ENCODE measurements at places on chromosomes 12 and 14.

DNA sequence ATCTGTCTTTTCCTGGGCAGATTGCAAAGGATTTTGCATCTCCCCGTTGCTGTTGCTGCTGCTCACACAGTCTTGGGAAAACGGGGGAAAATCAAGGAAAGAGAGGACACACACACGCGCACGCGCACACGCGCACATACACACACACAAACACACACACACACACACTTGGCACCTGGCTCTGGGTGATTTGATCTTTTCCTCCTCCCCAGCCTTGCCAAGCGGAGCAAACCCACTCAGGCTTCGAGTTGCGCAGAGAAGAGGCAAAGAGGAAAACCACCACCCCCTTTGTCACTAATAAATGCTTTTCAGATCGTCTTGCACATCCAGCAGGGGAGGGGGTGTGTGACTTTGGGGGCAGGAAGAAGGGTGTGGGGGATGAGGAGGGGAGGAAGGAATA is 965 bp upstream of the NOS1 start:
- no peak for DNase-seq

- no peak for DNase-seq
Observed at GRCh38 chr12:52924764-52925716, 20.2 kb upstream of the KRT8 start.

GRCh38 chr12:31876568-31877424 is 82.4 kb upstream of the RESF1 start:
- no peak for DNase-seq

DNA sequence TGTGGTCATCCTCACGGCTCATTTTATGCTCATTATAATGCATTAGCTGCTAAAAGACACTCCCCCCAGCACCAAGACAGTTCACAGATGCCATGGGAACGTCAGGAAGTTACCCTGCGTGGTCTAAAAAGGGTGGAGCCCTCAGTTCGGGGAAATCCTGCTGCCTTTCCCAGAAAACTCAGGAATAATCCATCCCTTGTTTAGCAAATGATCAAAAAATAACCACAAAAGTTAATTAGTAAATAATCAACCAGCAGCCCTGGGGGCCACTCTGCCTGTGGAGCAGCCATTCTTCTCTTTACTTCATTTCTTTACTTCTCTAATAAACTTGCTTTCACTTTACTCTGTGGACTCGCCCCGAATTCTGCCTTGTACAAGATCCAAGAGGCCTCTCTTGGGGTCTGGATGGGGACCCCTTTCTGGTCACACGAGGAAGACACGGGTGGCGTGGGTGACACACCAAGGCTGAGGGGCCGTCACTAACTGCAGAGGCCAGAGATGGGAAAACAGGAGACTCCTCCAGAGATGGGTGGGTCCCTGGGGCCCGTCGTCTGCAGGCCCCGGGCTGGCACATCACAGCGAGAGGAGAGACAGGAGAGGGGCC is 65.5 kb downstream of the NOC4L start:
- no peak for DNase-seq

GRCh38 chr12:8513256-8513655 is at the start of gene CLEC4D:
TSS of gene CLEC4D (plus strand) at chr12:8513503. CDS start at chr12:8513733, 230 bp downstream.
- DNase-seq, result no peak

GRCh38 chr12:9118158-9118557 is 2.4 kb upstream of the A2M start:
- DNase-seq, result no peak

- no peak for DNase-seq
Observed at GRCh38 chr14:105249182-105250007, 1.1 kb downstream of the BTBD6 start.

DNA sequence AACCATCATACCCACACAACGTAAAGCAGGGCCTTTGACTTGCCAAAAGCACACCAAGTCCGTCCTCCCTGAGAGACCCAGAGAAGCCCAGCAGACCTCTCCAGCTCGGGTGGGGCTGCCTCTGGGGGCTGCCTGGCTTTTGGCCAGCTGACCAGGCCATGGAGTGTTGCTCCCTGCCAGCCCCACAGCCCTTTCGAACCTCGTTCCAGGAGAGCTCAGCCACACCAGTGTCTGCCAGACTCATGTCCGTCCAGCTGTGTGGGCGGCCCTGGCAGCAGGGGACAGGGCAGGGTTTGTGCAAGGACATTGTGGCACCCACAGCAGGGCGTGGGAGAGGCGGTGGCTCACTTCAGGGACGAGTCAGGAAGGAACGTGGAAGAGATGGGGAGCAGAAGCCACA is 22.6 kb upstream of the IRF2BPL start:
- DNase-seq, result no peak

- DNase-seq, result no peak
Observed at GRCh38 chr12:26434299-26435068, 239.1 kb downstream of the SSPN start.

DNA sequence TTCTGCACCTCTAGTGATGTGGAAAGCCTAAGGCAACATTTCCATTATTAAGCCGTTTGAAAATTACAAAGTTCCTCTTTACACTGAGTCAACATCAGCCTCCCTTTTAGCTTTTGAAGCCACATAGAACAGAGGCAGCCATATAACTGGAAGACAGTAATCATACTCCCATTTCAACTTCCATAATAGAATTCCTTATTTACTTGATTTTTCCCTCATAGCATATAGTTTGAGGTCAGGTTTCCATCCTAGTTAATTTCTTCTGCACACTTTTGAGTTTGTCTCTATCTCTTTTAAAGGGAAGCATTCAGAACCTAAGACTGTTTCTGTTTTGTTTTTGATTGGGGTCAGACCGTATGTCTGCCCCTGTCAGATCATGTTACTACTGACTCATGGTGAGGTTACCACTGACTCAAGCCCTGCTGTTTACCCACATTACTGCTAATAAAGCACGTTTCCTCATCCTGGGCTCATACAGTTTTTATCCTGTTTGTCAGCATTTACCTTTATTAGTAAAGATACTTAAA is 161.0 kb downstream of the SLC38A4 start:
- no peak for DNase-seq

DNA sequence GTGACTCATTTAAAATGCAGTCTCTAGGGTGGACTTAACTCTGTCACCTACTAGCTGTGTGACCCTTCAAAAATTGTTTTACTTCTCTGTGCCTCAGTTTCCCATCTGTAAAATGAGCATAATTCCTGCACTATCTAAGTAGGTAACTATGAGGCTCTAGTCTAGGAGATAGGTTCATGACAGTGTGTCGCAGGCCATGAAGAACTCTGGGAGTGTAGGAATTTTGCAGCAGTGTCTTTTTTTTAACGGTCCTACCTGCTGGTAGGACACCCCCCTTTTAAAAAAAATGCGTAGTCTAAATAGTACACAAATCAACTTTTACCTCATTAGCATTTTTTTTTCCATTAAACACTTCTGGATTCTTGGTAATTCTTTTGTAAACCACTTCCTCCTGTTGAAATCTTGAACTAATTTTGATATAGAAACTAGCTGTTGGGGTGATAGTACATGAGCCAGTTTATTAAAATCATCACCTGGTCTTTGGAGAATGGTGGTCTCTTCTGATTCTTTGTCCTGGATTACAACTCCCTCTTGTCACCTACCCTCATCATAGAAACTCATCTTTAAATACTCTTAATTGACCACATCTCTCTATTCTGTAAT is 86.0 kb upstream of the SLC38A2 start:
- DNase-seq, result no peak

DNA sequence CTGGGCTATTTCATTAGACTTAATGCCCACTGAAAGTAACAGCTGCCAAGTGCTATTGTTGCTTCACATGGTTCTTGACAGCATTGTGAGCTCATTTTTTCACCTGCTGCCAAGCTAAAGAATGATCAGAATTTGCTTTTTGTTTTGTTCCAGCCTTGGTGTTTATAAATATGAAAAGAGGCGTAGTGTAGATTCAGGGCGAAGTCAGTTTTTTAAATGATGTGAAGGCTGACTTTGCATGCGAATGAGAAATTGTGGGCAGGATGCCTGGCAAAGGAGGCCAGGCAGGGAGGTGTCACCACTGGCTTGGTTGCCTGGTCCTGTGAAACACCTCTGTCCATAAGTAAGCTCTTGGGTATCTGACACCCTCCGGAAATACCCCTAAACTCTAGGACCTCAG is 93.3 kb upstream of the NAP1L1 start:
- DNase-seq, result no peak

DNA sequence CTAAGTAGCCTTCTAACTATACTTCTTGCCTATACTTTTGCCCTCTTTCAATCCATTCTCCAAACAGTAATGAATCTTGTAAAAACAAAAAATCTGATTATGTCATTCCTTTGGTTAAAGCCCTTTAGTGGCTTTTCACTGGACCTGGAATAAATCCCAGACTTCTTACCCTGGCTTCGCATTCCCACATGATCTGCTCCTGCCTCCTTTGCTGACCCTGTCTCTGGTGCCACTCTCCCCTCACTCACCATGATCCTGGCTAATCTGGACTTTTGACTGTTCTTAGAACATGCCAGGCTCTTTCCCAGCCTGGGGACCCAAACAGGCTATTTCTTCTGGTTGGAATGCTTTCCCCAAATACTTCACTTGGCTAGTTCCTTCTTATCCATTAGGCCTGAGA is 7.9 kb downstream of the MIA2 start:
- DNase-seq, result no peak

DNA sequence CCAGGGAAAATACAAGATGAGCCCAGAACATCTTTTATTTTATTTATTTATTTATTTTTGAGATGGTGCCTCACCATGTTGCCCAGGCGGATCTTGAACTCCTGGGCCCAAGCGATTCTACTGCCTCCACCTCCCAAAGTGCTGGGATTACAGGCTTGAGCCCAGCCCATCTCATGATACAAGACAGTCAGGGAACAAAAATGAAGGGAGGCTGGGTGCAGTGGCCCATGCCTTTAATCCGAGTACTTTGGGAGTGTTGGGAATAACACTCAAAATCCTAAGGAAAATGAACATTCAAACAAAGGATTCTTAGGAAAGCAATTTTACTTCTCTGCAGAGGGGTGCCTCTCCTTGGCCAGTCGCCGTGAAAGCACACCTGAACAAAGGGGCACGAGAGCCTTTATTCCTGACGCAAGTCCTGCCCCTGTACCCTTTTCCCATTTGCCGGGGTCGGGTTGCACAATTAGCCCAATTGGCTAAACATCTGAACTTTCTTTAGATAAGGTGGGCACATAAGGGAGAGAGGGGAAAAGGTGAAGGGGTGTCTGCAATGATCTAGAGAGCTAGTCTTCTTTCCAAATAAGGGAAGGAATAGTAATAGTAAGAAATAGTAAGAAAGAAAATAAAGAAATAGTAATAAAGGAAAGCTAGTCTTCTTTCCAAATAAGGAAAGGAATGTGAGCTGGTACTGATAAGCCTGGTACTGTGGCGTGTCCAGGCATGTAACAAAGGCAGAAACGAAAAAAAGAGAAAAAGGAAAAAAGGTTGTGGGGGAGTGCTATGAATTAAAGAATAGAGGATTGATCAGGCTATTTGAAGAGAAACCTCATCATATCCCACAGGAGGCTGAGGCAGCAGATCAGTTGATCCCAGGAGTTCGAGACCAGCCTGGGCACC is 13.4 kb downstream of the NCAPD2 start:
- no peak for DNase-seq

Data from naive thymus-derived CD8-positive, alpha-beta T cell (primary cell).